ENCODE measurements at places on chromosomes 4 and X.

- DNase-seq = no peak
Measured at GRCh38 chrX:44884944-44885343, 12.0 kb downstream of the KDM6A start.

DNA sequence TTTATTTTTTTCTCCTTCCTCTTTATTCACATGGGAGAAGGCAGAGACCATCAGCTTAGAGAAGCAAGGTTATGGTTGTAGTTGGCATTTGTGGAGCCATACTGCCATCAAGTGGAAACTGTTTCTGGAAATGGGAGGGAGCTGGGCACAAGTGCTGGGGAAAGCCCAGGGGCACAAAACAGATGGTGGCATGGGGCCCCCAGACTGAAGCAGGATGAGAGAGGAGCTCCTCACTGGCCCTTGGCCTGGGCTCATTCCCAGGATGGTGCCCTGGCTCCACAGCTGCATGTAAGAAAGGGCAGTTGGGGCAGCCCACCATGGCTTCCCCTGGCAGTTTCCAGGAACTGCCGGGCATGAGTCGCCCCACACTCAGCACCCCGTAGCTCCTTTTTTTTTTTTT, 59.2 kb downstream of the NBDY start:
- no peak for DNase-seq

GRCh38 chr4:2480649-2481048, 11.7 kb downstream of the RNF4 start:
- no peak for DNase-seq

GRCh38 chrX:38346150-38346549, 6.3 kb upstream of the OTC start:
- DNase-seq = peak; percentile 73

DNA sequence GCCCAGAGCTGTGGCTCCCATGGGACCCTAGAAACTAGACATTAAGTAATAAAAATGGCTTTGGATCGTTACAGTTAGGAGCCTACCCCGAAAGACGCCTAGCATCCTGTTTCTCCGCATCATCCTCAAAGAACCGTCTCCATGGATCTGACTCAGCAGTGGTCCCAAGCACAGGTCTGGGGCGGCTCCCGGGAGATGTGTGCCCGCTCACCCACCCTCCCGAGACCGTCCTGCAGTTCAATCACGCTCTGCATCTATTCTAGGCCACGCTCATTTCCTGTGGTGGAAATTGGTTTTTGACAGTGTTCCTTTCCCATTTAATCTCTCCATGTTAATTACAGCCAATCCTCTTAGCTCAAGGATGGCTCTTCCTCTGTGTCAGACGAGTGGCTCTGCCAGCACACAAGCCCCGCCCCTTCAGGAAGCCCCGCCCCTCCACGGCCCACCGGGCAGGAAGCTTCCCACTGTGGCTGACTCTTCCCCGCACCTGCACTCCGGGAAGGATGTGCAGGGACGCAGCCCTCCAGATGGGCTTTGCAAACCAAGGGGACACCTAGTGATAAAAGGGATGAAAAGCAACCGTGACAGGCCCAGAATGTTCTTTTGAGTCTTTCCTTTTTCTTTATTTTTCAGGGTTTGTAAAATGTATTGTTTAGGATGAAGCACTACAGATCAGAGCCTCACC, 34.5 kb upstream of the HELT start:
- peak; percentile 72 for DNase-seq

DNA sequence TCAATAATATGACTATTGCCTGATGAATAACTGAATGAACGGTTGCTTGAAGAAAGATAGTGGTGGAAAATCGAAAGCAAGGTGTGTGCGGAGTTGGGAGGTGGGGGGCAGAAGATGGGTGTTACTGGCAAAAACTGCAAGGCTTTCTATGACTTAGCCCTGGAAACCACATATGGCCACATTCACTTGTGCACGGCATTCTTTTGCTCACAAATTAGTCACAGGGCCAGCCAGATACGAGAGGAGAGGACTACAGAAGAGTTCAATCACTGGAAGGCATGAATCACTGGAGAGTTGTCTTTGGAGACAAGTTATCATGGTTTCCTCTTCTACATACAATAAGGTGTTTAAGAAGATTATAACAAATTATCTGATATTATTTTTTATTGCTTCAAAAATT, 626.5 kb upstream of the CPEB2 start:
- DNase-seq = no peak

GRCh38 chr4:145840162-145840768, 98.4 kb downstream of the ZNF827 start:
- DNase-seq = peak; percentile 8

DNA sequence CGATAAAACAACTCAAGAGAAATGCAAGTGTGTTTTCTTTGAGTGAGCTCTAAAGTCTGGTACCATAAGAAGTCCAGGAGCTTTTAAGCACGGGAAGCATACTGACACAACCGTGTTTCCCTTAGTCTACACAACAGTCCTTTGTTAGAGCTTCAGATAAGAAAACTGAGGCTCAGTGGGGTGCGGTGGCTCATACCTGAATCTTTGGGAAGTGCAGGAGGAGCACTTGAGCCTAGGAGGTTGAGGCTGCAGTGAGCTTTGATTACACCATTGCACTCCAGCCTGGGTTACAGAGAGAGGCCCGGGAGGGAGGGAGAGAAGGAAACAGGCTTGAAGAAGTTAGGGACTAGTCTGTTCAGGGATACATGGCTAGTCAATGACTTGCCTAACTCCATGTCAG, 21.9 kb downstream of the LEF1 start:
- no peak for DNase-seq

DNA sequence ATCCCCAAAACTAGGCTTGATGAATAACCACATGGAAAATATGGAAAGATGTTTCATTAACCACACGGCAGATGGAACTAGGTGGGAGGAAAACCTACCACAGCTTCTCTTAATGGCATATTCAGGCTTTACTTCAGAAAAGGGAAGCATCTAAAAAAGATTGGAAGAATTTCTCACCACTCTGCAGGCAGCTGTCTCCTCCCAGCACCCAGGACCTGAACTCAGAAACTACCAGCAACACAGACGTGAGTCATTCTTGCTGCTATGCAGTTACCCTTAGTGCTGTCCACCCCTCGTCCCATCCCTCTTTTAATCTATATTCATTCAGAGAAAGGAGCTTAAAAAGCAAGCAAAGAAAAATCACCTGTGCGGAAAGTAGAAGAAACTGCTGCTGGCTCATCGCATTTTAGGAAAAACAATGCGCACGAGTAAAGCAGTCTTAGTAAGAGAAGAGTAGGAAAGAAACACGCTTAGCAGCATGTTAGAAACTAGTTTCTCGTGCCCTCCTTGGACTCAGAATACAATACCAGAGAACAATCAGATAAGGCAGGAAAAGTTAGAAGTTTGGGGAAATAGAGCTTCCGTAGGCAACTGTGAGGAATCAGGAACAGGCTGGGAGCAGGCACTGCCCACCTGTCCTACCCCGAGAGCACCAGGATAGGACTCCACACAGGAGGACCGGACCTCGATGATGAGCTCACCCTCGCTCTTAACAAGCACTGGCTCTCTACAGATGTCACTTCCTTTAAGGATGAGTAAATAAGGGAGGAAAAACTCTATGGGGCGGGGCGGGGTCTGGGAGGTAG, 48.1 kb upstream of the ENPP6 start:
- DNase-seq = no peak

GRCh38 chr4:184897895-184898294, 72.1 kb upstream of the ACSL1 start:
- DNase-seq = no peak

GRCh38 chrX:26442340-26442739, 226.4 kb downstream of the MAGEB5 start:
- peak; percentile 21 for DNase-seq

GRCh38 chr4:145554691-145555090, 64.5 kb upstream of the MMAA start:
- no peak for DNase-seq

DNA sequence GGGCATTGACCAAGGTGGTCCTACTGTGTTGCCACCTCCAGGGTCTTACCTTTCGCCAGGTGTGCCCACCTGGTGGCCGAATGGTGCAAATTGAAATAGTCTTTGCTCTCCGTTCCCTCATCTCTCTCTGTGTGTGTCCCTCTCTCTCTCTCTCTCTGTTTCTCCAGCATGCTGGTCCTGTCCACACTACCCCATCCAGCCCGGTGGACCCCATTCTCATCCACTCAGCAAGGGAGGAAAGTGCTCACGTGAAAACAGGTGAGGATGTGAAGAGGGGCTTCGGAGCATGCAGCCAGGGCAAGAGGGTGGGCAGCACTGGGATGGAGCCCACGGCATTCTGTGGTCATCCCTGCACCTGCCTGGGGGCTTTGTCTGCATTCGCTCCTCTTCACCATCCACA, 150.1 kb downstream of the CRLF2 start:
- DNase-seq = no peak

- no peak for DNase-seq
Measured at GRCh38 chrX:38868941-38869401, 67.7 kb downstream of the MID1IP1 start.

- no peak for DNase-seq
Measured at GRCh38 chrX:15948318-15948660, 93.7 kb upstream of the AP1S2 start.

DNA sequence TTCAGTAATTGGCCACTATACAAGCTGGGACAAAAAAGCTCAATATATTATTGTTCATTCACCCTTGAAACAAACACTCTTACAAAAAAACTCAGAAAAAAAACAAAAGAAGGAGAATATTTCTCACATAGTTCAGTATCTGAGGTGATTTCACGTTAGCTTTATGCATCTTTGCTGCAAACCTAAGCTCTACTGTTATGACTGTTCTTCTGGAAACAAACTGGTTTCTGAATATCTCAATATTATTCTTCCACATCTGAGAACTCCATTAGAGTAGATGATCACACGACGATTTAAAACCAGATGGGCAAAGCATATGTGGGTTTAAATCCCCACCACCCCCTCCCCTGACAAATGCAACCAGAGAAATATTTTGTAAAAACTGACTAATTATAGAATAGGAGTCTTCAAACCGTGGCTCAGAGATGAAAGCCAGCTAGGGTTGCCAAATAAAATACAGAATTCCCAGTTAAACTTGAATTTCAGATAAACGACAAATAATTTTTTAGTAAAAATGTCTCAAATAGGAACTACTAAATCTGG, 182.0 kb upstream of the FAM241A start:
- DNase-seq = no peak

GRCh38 chrX:19899217-19899788, 11.9 kb upstream of the SH3KBP1 start:
- DNase-seq = no peak

GRCh38 chr4:23413631-23414030, 476.2 kb downstream of the PPARGC1A start:
- no peak for DNase-seq

- DNase-seq = no peak
Measured at GRCh38 chrX:121949041-121949760, 901.8 kb downstream of the GLUD2 start.

DNA sequence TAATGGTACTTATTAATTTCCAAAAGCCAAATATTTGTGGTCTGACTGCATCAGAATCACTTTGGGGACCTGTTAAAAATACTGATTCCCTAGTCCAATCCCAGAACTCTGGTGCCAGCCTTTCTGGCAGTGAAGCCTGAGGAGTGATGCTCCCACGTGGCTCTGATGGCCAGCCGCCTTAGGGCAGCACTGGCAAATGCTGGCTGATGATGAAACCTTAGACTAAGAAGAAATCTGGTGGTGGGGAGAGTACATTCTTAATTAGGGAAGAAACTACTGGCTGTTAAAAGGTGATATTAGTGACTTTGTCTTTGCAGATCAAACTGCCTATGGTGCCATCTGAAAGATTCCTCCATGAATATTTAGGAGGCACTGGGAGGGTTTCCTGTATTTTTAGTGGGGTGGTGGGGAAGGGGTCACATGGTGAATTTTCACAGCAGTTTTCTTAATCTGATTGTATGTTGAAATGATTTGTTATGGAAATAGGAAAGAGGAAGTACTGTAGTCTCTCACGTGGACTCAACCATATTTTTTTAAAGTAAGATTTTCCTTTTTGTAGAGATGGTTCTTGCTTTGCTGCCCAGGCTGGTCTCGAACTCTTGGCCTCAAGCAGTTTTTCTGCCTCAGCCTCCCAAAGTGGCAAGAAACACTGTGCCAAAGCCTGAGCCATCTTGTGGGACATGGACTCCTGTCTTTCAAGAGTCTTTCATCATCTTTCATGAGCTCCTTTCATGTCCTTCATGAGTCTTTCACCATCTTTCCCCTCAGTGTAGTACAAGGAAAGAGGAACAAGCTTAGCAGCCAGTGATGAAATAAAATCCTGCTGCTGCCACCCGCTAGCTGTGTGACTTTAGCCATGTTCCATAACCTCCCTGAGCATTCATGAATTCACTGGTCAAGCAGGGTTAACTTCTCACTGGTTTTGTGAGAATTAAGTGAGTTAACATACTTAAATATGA, 90.8 kb downstream of the ZNF330 start:
- DNase-seq = no peak

- DNase-seq = no peak
Measured at GRCh38 chr4:146132445-146132844, 43.1 kb upstream of the LSM6 start.

DNA sequence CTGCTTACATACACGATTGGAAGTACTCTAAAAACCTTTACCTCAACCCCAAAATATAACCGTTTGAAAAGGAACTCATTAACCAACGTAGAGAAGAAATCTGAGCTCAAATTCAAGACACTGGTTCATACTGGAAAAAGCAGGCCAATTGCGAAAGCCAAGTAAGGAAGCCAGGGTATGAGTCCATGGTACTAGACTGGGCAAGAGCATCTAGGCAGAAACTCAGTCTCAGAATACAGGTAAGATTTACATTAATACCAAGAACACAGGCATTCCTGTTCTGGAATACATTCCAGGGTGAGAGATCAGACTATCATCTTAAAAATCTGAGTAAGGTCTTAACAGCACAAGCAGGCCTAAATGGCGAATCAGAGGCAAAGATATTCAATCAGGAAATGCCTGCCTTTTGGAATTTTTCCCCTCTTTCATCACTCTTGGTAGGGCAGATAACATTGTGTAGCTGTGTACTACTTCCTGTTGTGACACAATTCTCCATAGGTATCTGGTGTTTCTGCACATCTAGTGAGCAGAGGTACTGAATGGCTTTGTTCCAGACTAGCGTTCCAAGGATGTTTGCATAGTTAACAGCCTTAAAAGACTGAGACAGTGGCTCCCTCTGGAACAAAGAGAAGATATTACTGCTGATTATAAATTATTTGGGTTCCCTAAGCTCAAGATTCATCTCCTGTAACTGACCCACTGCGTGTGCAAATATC, 311.3 kb downstream of the PCDH19 start:
- no peak for DNase-seq

- DNase-seq = peak; percentile 17
Measured at GRCh38 chr4:151644622-151645021, 116.2 kb downstream of the GATB start.

DNA sequence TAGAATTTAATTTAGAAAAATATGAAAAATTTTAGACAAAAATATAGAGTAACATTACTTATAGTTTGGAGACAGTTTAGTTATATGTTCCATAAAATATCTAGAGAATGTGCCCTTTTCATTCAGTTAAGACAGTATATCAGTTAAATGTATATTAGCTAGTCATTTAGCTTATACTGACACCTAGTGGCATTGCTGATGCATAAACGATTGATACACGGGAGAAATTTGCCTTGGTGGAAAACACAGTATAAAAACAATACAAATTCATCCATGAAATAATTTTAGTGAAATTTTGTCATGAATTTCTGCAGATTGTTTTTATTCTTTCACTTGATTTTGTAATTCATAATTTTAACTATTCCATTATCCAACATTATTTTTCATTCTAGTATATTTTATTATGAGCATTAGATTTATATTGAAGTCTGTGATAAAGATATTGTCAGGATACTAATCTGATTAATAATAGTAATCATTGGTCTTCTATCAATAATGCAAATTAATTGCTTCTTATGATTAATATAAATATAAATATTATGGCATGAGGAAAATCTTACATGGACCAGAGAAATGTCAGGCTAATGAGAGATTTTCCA, 219.0 kb downstream of the TLL1 start:
- DNase-seq = no peak
